Hepatocyte (in vitro differentiated cells): ENCODE measurements at places on chromosomes 1 and 21.

GRCh38 chr1:167510881-167511280 lies 7.4 kb downstream of the CD247 start:
- DNase-seq, result no peak

DNA sequence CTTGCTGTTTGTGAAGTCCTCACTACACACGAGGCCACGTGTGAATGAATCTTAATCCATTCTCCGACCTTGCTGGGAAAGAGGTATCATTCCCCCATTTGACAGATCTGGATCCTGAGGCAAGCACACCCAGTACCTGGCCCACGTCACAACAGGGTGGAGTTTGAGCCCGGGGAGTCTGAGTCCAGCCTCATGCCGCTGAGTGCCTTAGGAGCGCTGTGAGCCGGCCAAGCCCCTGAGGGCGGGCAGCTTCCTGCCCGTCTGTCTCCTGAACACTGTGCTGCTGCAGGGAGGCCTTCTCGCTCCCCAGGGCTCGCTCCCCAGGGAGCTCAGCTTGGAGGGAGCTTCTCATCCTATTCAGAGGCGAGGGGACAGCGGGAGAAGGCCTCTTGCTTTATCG lies 29.7 kb downstream of the SLC45A1 start:
- DNase-seq, result no peak

DNA sequence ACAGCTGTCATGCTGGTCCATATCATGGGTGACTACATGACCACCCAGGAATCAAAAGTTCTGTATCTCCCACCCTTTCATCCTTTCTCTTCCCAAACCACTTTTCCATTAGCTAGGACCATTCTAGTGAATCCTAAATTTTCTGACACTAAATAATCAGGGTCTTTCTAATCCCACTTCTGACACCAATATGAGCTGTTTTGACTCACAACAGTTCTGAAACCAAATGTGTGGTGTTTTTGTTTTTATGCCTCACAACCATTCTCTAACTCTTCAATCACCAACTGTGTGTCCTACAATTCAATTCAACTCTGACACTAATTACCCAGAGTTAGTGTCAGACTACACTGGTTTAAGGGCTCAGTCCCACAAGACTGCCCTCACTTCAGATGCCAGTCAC lies 63.9 kb downstream of the SMYD2 start:
- DNase-seq, result no peak

DNA sequence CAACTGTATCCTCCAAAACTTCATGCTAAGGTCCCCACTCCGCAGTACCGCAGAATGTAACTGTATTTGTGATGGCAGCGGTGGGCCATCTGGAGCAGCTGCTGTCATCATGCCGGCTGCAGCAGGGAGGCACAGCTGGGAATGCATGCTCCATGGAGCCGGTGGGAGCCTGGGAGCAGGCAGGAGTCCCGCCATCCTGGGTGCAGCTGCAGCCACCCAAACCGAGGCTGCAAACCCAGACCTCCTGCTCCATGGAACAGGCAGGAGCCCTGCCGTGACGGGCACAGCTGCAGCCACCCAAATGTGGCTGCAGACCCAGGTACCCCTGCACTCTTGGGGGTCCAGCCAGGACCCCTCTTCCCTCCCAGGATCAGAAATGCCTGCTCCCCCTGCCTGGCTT lies 80.3 kb downstream of the SCMH1 start:
- no peak for DNase-seq

DNA sequence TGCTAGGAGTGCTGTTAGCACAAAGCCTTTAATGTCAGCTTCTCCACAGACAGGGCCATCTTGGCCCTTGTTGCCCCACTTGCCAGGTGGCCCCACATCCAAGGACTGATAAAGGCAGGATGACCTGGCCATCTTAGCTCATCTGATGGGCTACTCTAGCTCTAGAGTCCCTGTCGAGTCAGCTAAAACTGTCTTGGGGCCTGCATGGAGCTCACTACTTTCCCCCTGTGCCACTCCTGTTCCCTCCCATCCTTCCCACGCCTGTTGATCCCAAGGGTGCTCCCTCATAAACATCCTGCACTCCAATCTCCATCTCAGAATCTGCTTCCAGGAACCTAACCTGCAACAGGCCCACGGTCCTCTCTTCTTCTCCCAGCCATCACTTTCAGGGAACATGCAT lies 652 bp upstream of the GPX7 start:
- no peak for DNase-seq

DNA sequence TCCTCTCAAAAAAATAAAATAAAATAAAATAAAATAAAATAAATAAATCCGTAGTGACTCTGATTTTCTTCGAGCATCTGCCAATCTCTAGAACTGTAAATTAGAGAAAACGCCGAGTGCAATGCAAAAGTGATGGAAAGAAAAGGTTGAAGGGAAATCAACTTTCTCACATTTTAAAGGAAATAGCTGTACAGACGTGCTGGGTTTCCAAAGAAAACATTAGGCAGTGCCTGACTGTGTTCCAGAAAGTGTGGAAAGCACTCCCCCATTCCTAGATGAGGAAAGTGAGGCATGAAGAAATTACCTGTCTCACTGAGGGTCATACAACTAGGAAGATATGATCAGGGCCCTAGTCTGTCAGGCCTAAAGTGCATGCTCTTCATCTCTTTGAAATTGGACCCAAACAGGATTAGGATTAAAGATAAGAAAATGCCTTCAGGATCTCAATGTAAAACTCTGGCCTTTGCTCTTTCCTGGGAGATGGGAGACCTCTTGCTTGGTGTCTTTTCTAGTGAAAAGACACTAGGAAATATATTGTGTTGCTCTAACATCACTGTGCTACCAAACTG lies 1.8 kb upstream of the PTPN14 start:
- no peak for DNase-seq

- no peak for DNase-seq
These were observed 11.6 kb downstream of the IL6R start for GRCh38 chr1:154416471-154417337.

DNA sequence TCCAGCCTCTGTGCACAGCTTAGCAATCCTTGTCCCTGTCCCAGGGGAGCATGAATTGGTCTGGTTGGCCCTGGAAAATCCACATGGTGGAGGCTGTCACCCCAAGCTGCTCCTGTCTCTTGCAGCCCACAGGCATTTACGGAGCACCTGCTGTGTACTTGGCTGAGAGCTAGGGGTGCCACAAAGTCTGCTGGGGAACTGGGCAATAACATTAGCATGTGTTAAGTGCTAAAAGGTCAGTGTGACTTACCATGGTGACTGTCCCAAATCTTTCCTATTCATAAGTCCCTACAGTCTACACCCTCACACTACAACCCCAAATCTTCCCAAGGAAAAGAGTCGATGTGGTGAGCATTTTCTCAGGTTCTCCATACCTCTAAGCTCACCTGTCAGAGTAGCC lies 53.6 kb upstream of the ARTN start:
- DNase-seq, result no peak

DNA sequence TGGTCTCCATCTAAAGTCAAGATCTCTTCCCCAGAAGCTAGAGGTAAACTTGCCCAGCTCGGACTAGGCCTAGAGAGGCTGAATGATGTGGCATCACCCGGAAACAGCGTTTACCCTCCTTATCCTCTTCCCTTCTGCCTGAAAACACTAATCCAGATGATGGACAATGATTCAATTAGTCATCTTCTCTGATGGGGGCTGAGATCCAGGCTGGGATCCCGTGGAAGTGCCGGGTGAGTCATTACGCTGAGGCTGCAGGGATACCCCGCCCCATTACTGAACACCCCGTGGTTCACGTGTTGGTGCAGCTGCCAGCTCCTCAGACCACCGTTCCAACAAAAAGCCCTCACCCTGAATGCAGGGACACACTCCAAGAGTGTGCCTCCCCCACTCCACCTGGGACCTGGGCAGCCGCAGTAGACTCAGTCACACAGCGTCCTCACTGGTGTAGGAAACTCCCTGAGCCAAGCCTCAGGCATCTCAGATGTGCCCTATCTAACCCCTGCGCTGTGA lies 2.0 kb downstream of the S100A6 start:
- peak; percentile 72 for DNase-seq

DNA sequence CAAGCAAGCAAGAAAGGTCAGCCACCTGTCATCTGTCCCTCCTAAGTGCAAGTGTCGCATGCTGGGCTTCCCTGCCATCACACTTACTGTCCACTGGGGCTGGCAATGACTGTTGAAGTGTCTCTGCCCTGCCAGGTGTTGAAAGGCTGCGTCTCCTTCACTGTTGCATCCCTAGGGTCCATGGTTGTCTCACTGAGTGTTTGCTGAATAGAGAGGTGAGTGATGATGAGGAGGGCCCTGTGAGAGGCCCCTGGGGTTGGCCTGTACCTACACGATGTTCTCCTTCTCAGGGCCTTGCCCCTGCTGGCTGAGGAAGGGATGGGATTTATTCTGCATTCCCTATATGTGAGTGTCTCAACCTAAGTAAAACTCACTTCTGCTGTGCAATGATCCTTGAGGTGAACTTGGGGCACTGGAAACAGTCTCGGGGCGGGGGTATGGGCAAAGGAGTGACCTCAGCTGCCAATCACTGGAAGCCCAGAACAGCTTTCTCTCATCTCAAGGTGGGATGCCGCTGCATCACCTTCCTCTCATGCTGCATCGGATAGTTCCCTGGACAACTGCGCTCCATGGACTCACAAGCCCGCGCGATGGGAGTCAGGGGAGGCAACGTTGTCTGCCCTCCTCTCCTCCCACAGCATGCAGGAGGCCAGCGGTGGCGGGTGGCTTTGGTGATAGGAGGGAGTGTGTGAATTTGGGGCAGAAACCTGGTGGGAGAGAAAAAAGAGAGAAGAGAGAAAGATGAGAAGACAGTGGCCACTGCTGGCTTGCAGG lies 35.8 kb upstream of the SOX13 start:
- no peak for DNase-seq

GRCh38 chr1:74197255-74197654 lies 721 bp downstream of the LRRIQ3 start:
- DNase-seq, result no peak

DNA sequence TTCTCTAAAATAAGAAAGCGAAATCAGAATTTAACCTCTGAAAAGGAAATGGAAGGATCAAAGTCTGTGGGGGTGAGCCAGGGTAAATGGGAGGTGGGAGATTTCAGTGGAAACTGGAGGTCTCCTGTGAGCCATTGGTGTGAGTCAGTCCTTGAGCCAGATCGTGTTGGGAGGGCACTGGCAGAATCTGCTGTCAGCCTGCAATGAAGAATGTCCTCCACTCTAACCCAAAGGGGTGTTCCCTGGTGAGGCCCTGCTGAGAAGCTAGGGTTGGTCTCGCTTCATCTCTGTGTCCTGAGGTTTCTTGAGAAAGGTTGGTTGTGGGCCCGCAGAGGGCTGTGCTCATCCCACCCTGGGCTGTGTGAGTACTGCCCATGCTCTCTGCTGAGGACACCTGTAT lies 2.4 kb downstream of the QSOX1 start:
- peak; percentile 33 for DNase-seq

GRCh38 chr1:240308096-240308495 lies 216.4 kb downstream of the FMN2 start:
- no peak for DNase-seq

GRCh38 chr1:166155108-166155507 lies 11.7 kb downstream of the FAM78B start:
- DNase-seq, result no peak

GRCh38 chr21:29647353-29647781 lies 292.4 kb downstream of the GRIK1 start:
- peak; percentile 16 for DNase-seq

DNA sequence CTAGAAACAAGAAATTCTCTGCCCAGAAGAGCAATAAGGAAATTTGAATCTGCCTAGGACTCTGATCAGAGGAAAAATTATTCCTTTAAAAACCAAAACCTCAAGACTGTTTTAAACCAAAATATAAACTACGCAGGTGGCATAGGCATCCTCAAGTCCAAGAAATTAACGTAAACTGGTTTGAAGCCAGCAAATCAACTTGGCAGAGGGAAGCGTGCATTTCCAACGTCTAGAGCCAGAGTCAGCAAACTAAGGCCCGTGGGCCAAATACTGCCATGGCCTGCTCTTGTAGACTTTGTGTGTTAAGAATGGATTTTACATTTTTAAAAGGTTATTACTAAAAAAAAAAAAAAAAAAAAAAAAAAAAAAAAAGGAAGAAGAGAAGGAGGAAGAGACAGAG lies 67.8 kb upstream of the VTCN1 start:
- no peak for DNase-seq

DNA sequence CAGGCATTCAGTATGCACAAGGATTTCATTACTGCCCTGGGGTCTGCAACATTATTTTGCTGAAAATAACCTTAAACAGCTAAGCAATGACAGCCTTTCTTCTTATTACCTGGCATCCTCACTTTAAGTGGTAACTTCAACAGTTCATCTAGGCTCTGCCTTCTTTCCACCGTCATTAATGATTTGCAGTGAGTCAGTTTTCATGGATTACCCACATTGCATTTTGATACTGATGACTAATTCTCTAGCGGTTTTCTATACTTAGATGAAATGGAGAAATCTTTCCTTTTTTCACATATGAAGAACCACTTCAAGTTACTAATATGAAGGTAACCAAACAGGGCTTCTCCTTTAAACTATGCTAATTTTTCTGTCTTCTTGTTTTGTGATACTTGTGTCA lies 226.9 kb upstream of the TMPRSS15 start:
- DNase-seq, result no peak

DNA sequence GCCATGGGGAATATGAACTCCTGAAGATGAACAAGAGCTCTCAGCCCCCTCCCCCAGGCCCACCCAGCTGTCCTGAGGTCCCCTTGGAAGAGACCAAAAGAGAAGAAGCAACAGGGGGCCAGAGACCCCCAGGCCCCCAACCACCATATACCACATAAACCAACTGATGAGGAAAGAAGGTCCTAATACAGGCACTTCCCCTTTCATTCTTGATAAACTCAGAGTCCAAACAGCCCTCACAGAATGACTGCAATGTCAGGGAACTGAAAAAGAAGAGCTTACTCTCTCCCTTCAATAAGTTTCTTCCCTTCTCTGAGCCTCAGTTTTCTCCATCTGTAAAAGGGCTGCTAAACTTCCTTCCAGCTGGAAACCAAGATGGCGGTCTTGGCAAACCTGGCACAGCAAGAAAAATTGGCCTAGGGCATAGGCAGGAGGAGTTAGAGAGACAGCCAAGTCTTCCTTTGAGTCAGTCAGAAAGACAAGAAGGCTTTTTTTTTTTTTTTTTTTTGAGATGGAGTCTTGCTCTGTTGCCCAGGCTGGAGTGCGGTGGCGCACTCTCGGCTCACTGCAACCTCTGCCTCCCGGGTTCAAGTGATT lies 90.5 kb downstream of the VWA5B1 start:
- DNase-seq, result no peak

GRCh38 chr1:7207875-7208646 lies 422.8 kb downstream of the CAMTA1 start:
- DNase-seq, result peak; percentile 71

- DNase-seq, result no peak
These were observed 21.9 kb downstream of the NTNG1 start for GRCh38 chr1:107162745-107163144.

GRCh38 chr1:66396212-66396890 lies 137.6 kb upstream of the SGIP1 start:
- DNase-seq, result no peak

GRCh38 chr1:110309139-110309538 lies 30.0 kb upstream of the RBM15 start:
- DNase-seq, result no peak

- DNase-seq, result peak; percentile 55
These were observed at the start of gene NMNAT2 for GRCh38 chr1:183417772-183418491. Gene NMNAT2 (minus strand): TSS chr1:183418380. CDS start chr1:183418267, 113 bp downstream.
